ENCODE measurements at places on chromosomes 1 and 21.
A peak's percentile ranks its signal among the peaks of the same experiment; 100 is the strongest.

- DNase-seq = no peak
These were observed 52.3 kb downstream of the HMCN1 start for GRCh38 chr1:185786524-185786923.

GRCh38 chr1:33055210-33056008 is 18.7 kb upstream of the AK2 start:
- peak; percentile 83 for DNase-seq

- DNase-seq = no peak
These were observed 49.1 kb upstream of the LAPTM5 start for GRCh38 chr1:30806381-30807317.

- DNase-seq = no peak
These were observed 15.8 kb upstream of the REG4 start for GRCh38 chr1:119827010-119827409.

- no peak for DNase-seq
These were observed 134.2 kb downstream of the PGBD5 start for GRCh38 chr1:230291731-230292620.

DNA sequence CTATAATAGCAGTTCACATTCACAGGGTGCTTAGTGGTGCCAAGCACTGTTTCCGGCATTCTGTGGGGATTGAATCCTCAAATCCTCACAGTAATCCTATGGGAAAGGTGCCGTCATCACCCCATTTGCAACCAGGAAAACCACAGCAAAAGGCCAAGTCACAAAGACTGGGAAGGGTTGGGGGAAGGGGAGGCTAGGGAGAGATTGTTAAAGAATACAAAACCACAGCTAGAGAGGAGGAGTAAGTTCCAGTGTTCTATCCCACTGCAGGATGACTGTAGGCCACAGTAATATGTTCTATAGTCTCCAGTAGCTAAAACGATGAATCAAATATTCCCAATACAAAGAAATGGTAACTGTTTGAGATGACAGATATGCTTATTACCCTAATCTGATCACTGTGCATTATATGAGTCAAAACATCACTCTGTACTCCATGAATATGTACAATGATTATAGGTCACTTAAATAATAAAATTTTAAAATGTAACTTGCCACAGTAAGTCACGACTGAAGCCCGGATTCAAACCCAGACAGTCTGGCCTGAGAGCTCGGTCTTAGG is 256.8 kb downstream of the TOMM20 start:
- DNase-seq = no peak

DNA sequence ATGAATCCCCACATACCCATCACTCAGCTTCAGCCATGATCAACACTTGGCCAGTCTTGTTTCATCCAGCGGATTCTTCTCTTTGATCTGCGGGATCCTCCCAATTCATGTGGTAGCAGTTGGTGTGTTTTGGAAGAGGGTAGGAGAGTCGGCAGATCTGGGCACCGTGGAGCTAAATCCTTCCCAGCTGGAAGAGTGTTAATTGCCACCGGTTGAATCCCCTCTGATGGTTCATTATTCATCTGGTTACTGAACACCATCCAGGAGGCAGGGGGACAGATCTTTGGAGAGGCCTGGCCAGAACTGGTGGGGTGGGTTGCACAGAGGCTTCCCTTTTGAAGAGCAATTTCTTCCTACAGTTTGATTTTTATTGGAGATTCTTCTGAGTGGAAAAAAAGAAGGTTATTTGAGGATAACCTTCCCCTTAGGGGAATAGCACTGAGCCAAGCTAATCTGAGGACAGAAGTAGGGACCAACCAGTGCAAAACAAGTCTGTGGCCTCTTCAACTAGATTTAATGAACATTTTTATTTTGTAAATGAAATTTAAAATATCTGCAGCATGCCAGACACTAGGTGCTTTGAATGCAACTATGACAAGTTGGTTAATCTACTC is 8.1 kb downstream of the NFASC start:
- DNase-seq = no peak

- DNase-seq = no peak
These were observed 13.6 kb downstream of the IPO9 start for GRCh38 chr1:201842472-201843027.

DNA sequence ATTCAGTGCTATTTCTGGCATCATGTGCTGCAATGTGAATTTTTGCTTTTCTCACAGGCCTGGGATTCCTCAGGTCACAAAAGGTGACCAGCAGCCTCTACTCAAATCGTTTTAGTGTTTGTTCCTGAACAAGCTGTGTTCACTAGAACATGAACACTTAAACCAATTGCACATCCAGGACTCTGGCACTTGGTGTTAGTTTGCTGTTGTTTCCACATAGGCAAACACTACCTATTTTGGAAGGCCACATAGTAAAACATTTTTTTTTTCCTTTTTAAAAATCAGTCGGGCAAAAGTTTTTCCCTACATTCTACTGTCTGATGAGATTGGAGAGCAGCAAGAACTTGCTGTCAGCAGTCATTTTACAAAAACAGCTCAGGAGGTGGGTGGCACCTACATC is 83.2 kb downstream of the PLPP3 start:
- DNase-seq = no peak

GRCh38 chr21:29267666-29268065 is 31.1 kb upstream of the BACH1 start:
- no peak for DNase-seq

DNA sequence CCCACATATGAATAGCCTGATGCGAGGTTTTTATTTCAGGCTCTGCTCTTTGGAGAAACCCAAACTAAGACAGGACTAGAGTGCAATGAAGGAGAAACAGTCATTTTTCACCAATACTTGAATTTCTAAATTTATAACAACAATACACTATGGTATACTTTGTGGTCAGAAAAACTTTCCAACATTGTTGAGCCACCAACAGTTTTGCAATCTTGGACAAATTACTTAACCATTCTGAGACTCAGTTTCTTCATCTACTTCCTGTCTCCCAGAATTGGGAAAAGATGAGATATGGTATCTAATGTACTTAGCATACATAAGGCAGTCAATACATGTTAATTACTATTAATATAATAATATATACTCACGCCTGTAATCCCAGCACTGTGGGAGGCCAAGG is 519.8 kb upstream of the PLXNA2 start:
- no peak for DNase-seq

DNA sequence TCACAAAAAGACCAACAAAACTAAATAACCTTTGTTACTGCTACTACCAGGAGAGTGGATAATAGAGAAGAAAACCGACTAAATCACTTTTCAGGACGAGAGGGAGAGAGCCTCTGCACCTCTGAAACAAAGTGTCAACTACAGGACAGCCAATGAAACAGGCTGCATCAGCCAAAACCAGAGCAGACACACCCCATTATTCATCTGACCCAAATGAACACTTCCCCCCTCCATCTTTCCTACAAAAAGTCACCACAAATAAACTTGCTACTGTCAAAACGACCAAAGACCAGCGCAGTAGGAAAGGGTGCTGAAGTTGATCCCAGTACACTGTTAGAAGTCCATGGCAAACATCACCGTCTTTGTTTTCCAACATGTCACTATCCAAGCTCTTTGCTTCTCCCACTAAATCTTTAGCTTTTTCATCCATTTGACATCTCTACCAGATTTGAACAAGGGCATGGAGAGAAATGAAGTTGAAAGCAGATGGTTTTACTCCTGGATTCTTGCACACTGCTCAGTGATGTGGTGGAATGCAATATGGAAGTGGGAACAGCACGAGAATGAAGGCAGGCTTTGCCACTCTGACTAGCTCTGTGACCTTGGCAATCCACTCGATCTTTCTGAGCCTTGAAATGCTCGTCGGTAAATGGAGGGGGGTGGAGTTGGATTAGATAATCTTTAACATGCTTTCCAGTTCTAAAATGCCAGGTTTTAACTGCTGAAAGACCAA is 20.5 kb downstream of the DSTYK start:
- DNase-seq = no peak

- DNase-seq = no peak
These were observed 1.9 kb downstream of the ZBTB48 start for GRCh38 chr1:6581561-6582305.

DNA sequence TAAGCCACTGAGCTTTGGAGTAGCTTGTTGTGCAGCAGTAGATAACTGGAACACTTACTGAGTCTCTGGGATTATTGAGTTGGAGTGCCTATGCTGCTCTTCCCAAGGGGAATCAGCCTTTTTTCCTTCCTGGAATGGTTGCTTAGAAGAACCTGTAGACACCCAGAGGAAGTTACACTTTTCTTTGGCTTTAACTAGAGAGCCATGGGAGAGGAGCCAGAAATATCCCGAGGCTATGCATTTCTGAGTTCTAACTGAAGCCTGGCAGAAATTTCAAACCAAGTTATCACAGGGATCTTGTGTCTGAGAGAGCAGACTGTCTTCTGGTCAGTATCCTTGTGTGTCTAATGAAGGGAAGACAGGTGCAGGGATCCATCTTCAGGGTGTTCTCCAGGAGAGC is 28.3 kb downstream of the LAMC1 start:
- no peak for DNase-seq

DNA sequence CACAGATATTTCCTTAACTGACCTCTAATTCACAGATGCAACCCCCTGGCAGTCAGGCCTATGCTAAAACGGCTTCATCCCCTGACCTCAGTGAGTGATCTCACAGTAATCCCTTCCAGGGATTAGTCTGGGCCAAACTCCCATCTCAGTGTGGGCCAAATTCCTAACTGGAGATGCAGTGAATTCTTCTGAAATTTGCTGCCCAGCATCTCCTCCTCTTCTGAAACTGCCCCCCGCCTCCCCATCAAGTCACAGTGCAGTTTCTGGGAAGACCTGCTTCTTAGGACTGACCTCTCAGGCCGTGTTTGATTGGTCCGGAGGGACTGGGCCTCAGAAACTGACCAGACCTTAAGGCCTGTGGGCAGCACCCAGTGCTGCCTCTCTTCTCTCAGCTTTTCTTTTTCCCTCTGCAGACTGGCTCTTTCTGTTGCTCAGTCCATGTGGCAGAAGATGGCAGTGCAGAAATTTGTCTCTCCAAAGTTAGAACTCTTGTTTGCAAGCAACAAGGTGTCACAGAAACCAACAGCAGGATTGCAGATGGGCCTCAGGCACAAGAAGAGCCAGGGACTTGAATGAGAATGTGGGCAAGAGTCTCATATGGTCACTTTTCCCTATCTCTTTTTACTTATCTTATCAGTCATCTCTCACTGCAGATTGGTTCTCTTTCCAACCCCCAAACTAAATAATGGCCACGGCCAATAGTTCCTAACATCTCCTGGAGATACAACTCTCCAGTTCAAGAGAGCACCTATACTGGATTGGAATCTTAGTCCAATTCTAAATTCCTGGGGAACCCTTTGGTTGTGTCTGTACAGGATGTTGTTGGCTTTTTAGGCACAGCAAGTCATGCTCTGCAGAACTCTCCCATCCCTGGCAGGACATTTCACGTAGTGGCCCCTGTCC is 95.5 kb upstream of the RALGPS2 start:
- no peak for DNase-seq

DNA sequence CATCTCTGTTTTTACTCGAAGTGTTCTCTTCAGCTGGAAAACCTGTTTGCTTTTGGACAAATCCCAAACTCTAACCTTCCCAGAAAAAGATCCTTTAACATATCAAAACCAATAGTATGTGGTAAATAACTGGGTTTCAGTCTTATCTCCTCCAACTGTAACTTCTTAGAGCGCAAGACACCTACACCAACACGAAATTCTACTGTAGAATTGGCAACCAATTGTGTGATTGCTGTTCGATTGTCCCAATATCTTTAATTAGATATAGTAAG is 5.8 kb upstream of the MPZL1 start:
- no peak for DNase-seq

DNA sequence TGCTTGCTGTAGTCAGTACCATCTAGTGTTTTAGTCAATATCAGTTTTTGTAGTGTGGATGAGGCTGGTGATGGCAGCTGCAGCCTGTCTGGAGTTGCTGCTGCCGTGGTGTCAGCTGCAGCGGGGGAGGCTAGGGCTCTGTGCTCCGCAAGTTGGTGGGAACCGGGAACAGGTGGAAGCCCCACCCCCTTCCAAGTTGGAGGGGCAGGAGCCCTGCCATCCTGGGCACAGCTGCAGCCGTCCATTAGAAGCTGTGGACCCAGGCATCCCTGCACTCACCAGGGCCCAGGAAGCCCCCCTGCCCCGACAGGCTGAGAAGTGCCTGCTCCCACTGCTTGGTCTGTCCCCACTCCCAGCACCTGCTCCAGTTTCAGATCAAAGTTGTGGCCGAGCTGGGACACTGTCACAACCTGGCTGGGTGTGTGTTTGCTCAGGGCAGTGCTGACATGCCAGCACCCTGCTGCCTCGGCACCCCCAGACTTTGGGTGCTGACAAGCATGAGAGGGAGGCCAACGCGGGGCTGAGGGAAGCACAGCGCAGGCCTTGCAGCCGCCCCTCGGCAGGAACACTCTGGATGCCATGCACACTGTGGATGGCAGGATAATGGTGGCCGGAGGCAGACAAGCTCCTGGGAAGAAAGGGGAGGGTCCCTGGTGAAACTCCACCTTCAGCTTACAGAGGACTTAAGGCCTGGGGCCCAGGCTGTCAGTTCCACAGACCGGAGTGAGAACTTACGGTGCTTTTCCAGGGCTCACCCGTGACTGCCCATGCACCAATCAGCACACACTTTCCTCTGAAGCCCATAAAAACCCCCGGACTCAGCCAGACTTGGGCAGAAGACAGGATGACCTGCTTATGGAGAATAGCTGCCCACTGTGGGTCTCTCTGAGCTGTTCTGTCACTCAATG is 86.9 kb downstream of the ADARB1 start:
- DNase-seq = no peak

DNA sequence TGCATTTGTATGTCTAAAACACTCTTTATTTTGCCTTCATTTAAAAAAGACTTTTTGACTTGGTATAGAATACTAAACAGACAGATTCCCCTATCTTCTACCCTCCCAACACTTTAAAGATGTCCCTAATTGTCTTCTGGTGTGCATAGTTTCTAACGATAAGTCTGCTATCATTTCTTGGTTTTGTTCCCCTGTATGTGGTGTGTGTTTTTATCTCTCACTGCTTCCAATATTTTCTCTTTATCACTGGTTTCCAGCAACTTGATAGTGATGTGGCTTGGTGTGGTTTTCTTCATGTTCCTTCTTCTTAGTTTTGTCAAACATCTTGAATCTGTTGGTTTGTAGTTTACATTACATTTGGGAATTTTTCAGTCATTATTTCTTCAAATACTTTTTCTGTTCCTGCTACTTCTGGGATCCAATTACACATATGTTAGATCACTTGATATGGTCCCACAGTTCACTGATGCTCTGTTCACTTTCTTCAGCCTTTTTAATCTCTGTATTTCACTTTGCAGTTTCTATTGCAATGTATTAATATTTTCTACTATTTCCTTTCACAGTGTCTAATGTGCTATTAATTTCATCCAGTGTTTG is 23.2 kb downstream of the F5 start:
- no peak for DNase-seq

DNA sequence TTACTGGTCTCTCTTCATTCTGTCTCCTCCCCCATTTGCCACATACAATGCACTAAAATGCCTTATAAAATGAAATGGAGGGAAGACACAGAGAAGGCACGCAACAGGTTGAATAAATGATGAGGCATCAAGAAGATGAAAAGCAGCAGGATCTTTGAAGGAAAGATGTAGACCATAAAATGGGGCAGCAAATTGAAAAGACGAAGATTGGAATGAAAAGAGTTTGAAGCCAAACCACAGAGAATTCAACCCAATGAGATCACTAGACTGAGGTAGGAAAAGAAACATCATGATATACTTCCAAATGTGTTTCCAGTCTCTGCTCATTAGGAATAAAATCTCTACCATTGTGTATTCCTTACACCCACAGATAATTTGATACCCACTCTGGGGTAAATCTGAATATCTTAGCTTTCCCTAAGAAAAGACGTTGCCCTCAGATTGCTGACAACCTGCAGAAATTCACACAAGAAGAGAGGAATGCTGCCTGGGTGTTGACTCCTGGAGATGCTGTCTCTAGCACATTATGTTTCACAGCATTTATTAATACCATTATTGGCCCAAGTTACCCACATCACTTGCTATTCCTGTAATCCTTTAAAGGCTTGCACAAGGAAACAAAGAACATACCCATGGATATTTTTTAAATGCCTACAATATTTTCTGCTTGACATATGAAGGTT is 230.9 kb downstream of the LTN1 start:
- DNase-seq = no peak

Measured in midbrain (tissue), 1 donor.